ENCODE measurements at places on chromosomes 6 and 20. TPM values are rescaled to one million over a fixed set of nuclear protein-coding genes. Genes with fewer than 3 reads are reported as not detected.

The DUSP15 gene
- not detected for total RNA-seq

The DNMT3B gene
- 1.5 TPM for total RNA-seq

The DLL1 gene
- total RNA-seq, result not detected

The COL21A1 gene
- total RNA-seq, result not detected

The FOXQ1 gene
- total RNA-seq, result not detected

The SEMG1 gene
- not detected for total RNA-seq

The CRISP3 gene
- not detected for total RNA-seq

The SLC22A7 gene
- total RNA-seq, result not detected

The PAK1IP1 gene
- total RNA-seq, result 16.7 TPM

The C20orf144 gene
- 0.29 TPM for total RNA-seq

The NOTCH4 gene
- 0.37 TPM for total RNA-seq

The C6orf163 gene
- total RNA-seq, result 4.0 TPM

The METTL24 gene
- not detected for total RNA-seq

The OR12D3 gene
- not detected for total RNA-seq

The MUCL3 gene
- total RNA-seq, result not detected

The SMLR1 gene
- not detected for total RNA-seq

The RARS2 gene
- total RNA-seq, result 27.6 TPM

The WFDC5 gene
- total RNA-seq, result not detected

The MRAP2 gene
- total RNA-seq, result not detected

The EPPIN gene
- total RNA-seq, result not detected
